Stimulated activated CD8-positive, alpha-beta memory T cell treated with anti-CD3 and anti-CD28 coated beads, Interleukin-12 subunit alpha, Interleukin-12 subunit beta, amount 100 ng/mL, for 1 hour (primary cell): ENCODE measurements at places on chromosomes 3 and 15.

GRCh38 chr3:70999730-71000129, 583.8 kb downstream of the FOXP1 start:
- DNase-seq: no peak

DNA sequence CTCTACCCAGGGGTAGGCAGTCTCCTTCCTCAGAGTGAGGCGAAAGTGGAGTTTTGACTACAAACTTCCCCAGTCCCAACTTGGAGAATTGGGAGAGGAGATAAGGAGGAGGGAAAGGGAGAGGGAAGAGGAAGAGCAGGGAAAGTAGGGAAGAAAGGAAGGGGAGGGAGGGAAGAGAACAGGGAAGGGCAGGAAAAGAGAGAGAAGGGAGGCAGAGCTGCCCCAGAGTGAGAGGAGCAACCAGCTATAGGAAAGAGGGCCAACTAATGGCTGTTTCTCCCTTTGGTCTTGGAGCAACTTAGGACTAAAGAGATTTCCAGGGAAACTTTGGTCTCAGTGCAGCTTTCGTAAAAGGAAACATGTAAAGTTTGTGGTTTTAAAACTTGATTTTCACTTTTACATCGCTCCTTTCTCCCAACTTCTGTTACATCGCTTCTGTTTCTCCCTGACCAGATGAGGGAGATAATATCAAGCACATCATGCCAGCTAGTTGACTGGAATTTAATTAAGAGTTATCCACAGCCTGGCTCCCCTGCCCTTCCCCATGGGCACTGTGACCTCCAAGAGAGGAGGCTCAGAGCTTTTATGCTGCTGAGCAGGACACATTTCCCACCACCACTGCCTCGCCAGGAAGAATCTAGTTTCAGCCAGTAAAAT, 1.4 kb downstream of the CA12 start:
- no peak for DNase-seq

DNA sequence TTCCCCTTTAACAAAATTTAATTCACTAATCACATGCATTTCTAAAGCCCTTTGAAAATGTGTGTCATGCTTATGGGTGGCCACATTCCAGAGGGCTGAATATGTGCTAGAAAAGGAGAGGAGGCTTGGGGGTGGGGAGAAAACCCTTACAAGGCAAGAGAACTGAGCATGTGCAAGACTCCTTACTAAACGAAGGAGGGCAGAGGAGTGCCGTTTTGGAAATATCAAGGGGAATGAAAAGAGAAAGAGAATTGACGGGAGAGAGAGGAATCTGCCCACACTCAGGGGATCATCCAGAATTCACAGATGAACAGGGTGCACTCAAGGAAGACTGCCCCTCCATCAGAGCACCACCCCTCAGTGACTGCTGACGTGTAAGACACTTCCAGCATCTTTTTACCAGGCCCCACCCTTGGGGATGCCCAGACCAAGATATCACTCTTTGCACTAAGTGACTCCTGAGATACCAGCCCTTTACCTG, 37.9 kb upstream of the TSC22D2 start:
- no peak for DNase-seq

DNA sequence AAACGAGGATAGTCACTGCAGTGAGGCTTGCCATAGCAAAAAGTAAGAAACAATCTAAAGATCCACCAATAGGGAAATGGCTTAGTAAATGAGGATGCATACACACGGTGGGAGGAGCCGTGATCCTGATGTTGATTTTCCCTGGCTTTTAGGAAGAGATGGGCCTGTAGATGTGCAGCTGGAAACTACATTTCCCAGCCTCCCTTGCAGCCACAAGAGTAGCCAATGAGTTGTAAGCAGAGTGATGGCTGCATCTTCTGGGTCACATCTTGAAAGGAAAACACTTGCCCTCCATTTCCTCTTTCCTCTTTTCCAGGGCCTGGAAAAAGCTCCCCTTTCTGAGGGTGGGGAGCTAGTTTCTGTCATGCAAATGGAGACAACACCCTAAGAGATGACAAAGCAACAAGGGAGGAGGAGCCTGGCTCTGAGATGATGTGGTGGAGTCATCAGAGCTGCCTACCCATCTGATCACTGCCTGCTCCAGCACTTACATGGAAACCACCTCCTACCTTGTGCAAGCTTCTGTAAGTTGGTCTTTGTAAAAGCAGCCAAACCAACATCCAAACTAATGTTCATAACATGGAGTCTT, 139.1 kb downstream of the TLE3 start:
- DNase-seq: no peak
